Stimulated activated naive CD4-positive, alpha-beta T cell treated with Interleukin-2 at 50 U/mL for 16 hours (primary cell): ENCODE measurements at places on chromosomes 16 and 17.
A peak's percentile ranks its signal among the peaks of the same experiment; 100 is the strongest.

DNA sequence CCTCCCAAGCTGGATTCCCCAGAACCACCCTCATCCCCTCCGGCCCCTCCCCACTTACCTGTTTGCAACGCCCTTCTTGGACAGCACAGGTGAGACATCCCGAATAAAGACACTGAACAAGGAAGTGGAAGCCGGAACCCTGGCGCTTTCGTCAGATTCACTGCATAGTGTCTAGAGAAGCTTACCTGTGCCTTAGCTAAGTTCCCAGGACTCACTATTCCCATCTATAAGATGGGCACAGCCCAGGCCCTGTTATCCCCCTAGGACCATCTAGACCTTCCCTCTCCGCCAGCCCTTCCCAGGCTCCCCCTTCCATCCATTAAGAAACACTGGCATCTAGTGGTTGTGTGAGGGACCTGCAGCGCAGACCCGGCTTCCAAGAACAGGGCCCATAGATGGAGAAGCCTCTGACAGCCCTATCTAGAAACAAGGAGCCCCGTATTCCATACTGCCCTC lies 26.9 kb upstream of the RPL38 start:
- DNase-seq = peak; percentile 11

GRCh38 chr16:57533431-57534336 lies 2.7 kb downstream of the CCDC102A start:
- DNase-seq = peak; percentile 12

DNA sequence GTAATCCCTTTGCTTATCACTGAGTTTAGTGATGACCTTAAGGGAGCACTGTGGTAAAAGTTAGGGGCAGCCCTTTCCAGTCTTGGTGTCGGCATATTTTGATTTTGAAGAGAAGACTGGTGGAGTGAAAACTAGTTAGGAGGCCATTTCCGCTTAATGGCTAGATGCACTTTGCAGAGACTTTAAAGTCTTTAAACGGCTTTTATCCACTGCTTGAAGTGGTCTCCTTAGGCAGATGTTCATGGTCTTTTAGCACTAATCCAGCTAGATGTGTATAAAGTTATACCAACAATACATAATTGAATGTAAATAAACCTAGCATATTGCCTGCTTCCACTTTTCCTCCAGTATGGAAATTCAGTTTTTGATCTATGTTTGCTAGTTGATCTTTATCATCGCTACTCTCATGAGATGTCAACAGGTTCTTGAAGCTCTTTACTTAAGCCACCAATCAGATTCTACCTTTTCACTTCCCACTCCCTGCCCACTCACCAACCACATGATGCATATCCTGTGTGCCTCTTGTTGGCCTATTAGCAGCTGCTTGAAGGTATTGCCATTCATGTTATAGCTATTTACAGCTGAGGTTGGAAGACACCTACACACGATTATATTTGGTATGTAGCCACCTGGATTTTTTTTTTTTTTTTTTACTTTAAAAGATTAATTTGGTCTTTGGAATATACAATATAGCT lies 132.0 kb downstream of the NLK start:
- DNase-seq = peak; percentile 13

GRCh38 chr17:57803021-57803420 lies 46.8 kb downstream of the MRPS23 start:
- no peak for DNase-seq

- DNase-seq = no peak
Observed at GRCh38 chr17:35932586-35932985, 2.0 kb upstream of the RDM1 start.

DNA sequence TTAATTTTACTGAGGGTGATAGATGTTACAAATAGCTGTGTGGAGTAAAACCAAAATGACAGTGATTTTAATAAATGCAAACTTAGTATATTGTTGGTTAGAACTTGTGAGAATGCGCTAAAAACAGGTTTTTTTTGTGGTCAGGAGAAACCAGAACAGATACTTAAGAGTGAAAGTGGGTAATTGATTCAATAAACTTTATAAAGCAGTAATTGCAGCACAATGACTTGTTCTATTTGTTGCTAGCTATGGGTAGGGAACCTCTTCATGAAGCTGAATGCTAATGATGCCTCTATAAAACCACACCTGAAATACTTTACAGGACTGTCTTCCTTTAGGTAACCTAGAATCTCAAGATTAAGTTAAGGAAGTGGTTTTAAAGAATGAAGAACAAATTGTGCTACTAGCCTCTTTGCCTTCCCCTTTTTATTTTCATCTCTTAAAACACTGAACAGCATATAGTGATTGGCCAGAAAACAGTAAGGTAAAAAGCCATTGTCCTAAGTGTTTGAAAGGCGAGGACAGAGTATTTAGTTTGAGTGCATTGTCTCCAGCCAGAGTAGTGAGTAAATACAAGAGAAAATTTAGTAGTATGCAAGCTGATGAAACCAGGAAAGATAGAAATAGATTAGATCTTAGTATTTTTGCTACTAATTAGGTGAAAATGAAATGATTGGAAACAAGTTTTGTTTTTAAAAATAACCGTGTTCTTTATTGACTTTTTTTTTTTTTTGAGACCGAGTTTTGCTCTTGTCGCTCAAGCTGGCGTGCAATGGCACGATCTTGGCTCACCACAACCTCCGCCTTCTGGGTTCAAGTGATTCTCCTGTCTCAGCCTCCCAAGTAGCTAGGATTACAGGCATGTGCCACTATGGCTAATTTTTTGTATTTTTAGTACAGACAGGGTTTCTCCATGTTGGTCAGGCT lies 6.0 kb downstream of the GGNBP2 start:
- DNase-seq = no peak

- DNase-seq = no peak
Observed at GRCh38 chr17:37826497-37827430, 81.9 kb upstream of the HNF1B start.

DNA sequence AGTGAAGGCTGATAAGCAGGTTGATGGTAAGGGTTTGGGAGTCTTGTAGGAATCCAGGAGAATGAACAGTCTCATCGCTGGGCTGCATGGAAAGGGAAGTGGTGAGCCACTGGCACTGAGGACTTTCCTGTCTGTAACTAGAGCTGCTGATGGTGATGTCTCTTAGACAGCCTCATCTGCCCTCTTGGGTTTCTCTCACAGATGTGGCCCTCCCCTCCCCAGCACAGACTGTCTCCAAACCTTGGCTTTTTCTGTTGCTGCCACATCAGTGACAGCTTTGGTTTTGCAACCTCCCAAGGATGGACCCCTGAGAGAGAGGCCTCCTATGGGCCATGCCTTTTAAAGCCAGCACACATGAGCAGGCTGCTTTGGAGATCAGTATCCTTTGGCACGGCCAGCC lies 16.9 kb downstream of the PLCG2 start:
- no peak for DNase-seq

DNA sequence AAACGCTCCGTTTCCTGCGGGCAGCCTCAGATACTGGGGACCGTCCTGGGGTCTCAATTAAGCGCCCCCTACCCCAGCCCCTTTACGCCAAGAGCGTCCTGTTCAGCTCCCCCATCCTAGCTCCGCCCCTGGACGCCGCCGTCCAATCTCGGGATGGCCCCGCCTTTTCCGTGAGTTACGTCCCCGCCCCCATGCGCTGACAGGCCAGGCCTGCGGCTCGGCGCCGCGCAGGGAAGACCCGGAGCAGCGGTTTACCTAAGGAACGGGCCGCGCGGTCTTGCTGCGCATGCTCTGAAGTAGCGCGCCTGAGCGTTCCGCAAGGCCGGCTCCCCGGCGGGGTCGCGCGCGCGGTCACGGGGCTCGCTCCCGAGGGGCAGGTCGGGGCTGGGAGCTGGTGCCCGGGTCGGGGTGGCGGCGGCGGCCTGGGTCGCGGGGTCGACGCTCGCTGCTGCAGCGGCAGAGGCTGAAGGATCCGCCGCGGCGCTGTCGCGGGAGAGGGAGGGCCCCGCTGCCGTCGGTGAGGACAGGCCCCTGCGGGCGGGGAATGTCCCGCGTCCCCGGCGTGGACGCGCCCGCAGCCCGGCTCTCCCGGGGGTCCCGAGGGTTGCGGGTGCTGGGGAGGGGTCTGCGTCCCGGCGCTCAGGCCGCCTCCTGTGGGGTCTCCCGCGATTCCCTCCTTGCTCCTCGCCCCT lies at the start of gene FLYWCH1:
Gene FLYWCH1, plus strand, starts transcription at position 294 of the 692 bp plus-strand sequence. CDS start 17,755 bp downstream, outside the sequence.
- DNase-seq = peak; percentile 98

DNA sequence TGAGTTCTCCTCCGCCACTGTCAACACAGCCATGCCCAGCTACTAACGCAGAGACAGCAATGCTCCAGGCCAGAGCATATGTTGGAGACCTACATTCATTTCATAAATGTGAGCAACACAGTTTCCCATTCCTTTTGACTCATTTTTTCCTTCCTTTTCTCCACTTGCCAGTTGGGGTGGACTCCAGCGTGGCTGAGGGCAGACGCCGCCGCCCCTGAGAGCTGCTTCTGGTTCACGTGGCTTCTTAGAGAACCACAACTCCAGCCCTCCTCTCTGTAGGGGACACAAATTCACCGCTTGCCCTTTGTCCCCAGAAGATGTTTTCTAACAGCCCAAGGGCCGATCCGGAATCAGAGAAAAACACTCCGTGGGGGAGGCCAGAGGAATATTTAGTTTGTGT lies 45.8 kb upstream of the ZCCHC14 start:
- no peak for DNase-seq

- no peak for DNase-seq
Observed at GRCh38 chr16:21145738-21146137, 4.9 kb downstream of the DNAH3 start.

DNA sequence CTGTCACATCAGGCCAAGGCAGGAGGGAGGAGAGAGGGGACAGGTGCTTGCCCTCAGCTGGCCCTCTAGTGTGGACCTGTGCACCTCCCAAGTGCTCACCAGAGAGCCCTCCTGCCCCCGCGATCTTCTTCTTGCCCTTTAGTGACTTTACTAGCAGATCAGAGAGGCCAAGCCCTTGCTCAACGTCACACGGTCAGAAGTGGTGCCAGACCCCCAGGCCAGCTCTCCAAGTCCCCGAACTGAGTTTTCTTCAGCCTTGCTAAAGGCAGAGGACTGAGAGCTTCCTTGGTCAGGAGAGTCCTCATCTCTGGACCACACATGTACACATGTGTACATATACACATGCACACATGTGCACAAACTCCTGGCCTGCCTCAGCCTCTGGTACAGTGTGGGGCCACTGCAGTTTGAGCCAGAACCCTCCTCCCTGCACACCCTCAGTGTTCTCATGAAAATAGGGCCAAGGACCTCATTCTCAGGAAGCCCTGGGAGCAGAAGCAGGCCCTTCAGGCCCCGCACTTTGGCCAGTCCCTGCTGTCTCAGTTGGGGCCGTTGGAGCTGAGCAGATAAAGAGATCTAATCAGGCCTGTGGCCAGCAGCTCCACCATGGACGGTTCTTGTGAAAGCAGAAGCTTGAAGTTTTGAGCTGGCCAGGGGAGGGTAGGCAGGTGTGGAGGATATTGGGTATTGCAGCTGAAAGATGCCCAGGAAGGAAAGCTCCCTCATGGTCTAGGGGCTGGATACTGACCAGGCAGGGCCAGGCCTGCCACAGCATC lies 7.4 kb upstream of the EPX start:
- no peak for DNase-seq

DNA sequence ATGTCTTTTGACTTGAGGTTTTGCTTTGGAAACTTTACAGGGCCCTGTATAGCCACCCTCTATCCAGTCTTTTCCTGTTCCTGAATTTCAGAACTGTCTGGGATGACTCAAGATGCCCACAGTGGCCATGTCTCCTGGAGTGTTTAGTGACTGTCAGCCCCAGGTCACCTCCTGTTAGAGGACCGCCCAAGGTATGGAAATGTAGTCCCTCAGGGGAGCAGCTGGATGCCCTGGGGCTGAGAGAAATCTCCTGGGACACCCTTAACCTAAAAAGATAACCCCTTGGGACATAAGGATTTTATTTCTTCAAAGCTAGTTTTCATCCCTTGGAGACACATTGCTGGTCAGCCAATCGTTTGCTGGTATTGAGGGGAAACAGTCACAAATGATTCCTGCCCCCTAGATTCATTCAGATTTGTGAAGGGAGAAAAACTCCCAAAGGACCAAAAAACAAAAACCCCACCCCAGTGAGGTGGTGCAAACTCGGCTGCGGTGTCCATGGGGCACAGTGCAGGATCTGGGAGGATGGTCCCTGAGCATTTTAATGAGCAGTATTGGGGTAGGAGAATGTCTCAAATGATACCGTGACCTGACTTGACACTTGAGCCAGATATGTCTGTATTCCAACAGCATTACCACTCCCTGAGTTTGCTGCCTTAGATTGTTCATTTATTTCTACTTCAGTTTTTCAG lies 1.7 kb downstream of the ZNF267 start:
- peak; percentile 14 for DNase-seq

- no peak for DNase-seq
Observed at GRCh38 chr17:38442548-38442947, 14.3 kb downstream of the ARHGAP23 start.
